Activated CD8-positive, alpha-beta memory T cell treated with anti-CD3 and anti-CD28 coated beads, Interleukin-2, amount 10 ng/mL, durations not matched to agents 7 days and 5 days (primary cell): ENCODE measurements at places on chromosomes 13 and 19.

- H3K27ac ChIP-seq, result peak overlapping the region; percentile 89
- peaks cover 31% of the 10 kb centered on the region for H3K36me3 ChIP-seq
- peaks cover 63% of the 10 kb centered on the region for H3K4me1 ChIP-seq
These were observed 428 bp downstream of the RASAL3 start for GRCh38 chr19:15463861-15464371.

GRCh38 chr19:4456476-4456842, 1.1 kb downstream of the UBXN6 start:
- peak overlapping the region; percentile 83 for H3K27ac ChIP-seq
- no peaks in the 10 kb centered on the region for H3K27me3 ChIP-seq
- H3K4me3 ChIP-seq, result peak overlapping the region; percentile 86

- DNase-seq, result no peak
- H3K36me3 ChIP-seq, result no peaks in the 10 kb centered on the region
- no peaks in the 10 kb centered on the region for H3K4me1 ChIP-seq
- no peaks in the 10 kb centered on the region for H3K27me3 ChIP-seq
- H3K27ac ChIP-seq, result no peak overlapping the region
These were observed 402.3 kb upstream of the SLITRK6 start for GRCh38 chr13:86201477-86201876.

- H3K27ac ChIP-seq, result no peak overlapping the region
- no peak overlapping the region for H3K4me3 ChIP-seq
- H3K27me3 ChIP-seq, result peaks cover 30% of the 10 kb centered on the region
- no peak for DNase-seq
These were observed 5.9 kb downstream of the SHANK1 start for GRCh38 chr19:50713556-50714236.

- no peak overlapping the region for H3K4me3 ChIP-seq
- no peak for DNase-seq
- no peaks in the 10 kb centered on the region for H3K36me3 ChIP-seq
- H3K27me3 ChIP-seq, result no peaks in the 10 kb centered on the region
These were observed 848.7 kb upstream of the PCDH9 start for GRCh38 chr13:68078874-68079273.

DNA sequence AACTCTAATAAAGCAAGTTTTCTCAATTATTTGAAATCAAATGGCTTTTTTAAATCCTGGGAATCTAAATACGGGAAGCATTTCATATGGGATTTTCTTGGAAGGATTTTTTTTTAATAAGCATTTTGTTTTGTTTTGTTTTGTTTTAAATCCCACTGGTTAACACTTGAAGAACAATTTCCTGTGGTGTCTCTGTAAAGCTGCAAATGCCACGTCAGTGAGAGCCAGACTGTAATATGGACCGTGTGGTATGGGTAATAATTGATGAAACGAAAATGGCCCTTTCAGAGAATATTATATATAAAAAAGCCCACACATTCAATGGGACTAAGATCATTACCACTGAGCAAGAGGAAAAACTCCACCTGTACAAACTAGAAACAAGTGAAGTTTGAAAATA, 33.9 kb upstream of the MIR17HG start:
- no peak for DNase-seq
- peaks cover 30% of the 10 kb centered on the region for H3K27me3 ChIP-seq
- H3K4me3 ChIP-seq, result peak overlapping the region; percentile 41
- no peaks in the 10 kb centered on the region for H3K36me3 ChIP-seq

DNA sequence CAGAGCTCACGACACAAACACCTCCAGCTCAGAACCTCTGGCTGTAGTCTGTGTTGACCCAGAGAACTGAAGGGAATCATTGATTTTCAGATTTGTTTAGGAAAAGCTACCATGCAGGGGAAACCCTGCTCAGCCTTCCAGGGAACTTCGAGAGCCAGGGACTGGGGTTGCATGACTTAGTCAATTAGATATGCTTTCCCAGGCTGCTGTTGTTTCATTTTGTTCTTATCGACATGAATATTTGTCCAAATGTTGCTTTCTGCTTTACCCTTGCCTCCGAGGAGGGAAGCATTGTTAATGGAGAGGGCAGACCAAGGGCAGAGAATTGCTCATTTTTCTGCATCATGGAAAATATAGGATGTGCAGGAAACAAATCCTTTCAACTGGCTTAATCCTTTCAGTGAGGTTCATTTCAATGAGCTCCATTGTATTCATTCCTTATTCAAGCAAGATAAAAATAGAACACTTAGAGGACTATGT, 82.5 kb downstream of the KLF5 start:
- peaks cover 6% of the 10 kb centered on the region for H3K27me3 ChIP-seq
- H3K4me1 ChIP-seq, result peaks cover 2% of the 10 kb centered on the region
- no peak overlapping the region for H3K27ac ChIP-seq
- DNase-seq, result no peak
- no peak overlapping the region for H3K4me3 ChIP-seq

DNA sequence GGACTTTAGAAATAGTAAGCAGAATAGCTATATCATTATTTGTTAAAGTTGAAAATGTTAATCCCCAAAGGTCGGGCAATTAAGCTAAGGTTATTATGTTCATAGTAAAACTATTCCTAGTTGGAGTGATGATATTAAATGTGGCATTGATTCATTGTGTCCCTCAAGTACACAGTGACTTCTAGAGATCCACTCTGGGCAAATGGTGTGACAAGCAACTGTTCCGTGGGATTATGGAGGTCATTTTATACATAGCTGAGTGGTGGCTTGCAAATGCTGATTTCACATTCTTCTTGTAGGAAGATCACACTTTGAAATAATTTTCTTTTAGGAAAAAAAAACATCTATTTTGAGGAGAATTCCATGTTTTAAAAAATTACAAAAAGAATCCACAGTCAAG, 317.8 kb downstream of the ATP8A2 start:
- no peak for DNase-seq
- H3K4me3 ChIP-seq, result no peak overlapping the region
- no peaks in the 10 kb centered on the region for H3K4me1 ChIP-seq
- no peaks in the 10 kb centered on the region for H3K36me3 ChIP-seq
- peaks cover 17% of the 10 kb centered on the region for H3K27me3 ChIP-seq

GRCh38 chr19:36488846-36489117, 579 bp downstream of the ZNF566 start:
- H3K4me1 ChIP-seq, result peaks cover 26% of the 10 kb centered on the region
- H3K4me3 ChIP-seq, result peak overlapping the region; percentile 98
- DNase-seq, result peak; percentile 65
- no peaks in the 10 kb centered on the region for H3K27me3 ChIP-seq

- peak; percentile 91 for DNase-seq
- no peaks in the 10 kb centered on the region for H3K27me3 ChIP-seq
- peaks cover 36% of the 10 kb centered on the region for H3K36me3 ChIP-seq
- H3K27ac ChIP-seq, result peak within 1 kb of the TSS; percentile 99
These were observed at the start of gene GMIP for GRCh38 chr19:19643158-19644053. Gene GMIP (minus strand): TSS chr19:19643657. CDS start chr19:19643529, 128 bp downstream.

GRCh38 chr13:102960959-102961358, 105.3 kb downstream of the SLC10A2 start:
- no peaks in the 10 kb centered on the region for H3K4me1 ChIP-seq
- DNase-seq, result no peak

GRCh38 chr13:111385183-111385857, 64.9 kb downstream of the TEX29 start:
- H3K27me3 ChIP-seq, result peaks cover 7% of the 10 kb centered on the region
- H3K4me3 ChIP-seq, result no peak overlapping the region
- peaks cover 12% of the 10 kb centered on the region for H3K4me1 ChIP-seq
- peak; percentile 32 for DNase-seq
- no peak overlapping the region for H3K27ac ChIP-seq
- H3K36me3 ChIP-seq, result no peaks in the 10 kb centered on the region

- H3K4me1 ChIP-seq, result peaks cover 13% of the 10 kb centered on the region
- DNase-seq, result no peak
- peaks cover 1% of the 10 kb centered on the region for H3K36me3 ChIP-seq
- H3K4me3 ChIP-seq, result no peak overlapping the region
- peaks cover 13% of the 10 kb centered on the region for H3K27me3 ChIP-seq
- no peak overlapping the region for H3K27ac ChIP-seq
These were observed 32.4 kb downstream of the GPR42 start for GRCh38 chr19:35403116-35403760.

DNA sequence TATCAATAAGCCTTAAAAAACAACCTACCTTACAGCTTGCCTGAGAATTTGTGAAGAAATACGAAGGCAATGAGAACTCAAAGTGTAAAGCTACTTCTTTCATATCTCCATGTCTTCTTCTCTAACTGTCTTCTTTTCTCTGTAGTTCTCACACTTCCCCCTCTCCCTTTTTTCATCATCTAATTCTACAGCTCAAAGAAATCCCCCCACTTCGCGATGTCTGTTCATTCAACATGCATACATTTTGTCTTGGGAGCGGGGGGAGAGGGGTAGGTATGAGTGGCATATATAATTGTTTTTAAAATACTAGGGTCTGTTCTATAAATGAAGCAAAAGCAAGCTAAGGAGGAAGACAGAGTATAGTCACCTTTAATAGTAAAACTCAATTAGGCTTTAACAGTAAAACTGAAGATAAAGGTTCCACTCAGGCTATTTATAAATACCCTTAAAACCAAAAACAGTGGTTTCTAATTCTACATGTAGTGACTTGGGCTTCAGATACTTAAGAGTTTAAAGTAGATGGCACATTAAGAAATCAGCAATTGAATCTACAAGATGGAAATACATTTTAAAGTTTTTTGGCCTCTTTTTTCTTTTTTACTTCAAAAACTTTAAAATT, 106.9 kb downstream of the KLF12 start:
- peaks cover 31% of the 10 kb centered on the region for H3K4me1 ChIP-seq
- no peak for DNase-seq
- peak overlapping the region; percentile 94 for H3K27ac ChIP-seq
- H3K4me3 ChIP-seq, result peak overlapping the region; percentile 69

DNA sequence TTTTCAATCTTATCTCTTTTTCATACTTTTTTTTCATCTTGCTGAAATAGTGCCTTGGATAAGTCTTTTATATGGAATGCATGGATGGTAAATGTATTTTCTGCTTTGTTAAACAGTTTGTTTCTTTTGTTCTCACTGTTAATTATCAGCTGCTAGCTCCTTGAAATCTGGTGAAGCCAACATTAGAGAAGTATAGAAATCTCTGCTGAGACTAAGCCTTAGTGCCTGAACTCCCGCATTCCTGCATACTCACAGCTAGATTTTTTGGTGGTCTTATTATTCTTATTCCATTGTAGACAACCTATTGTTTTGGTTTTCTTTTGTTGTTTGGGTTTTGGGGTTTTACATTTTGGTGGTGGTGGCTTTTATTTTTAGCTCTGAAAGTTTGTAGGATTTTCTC, 48.4 kb downstream of the DNAJC15 start:
- no peak for DNase-seq
- no peak overlapping the region for H3K4me3 ChIP-seq
- H3K27ac ChIP-seq, result no peak overlapping the region

DNA sequence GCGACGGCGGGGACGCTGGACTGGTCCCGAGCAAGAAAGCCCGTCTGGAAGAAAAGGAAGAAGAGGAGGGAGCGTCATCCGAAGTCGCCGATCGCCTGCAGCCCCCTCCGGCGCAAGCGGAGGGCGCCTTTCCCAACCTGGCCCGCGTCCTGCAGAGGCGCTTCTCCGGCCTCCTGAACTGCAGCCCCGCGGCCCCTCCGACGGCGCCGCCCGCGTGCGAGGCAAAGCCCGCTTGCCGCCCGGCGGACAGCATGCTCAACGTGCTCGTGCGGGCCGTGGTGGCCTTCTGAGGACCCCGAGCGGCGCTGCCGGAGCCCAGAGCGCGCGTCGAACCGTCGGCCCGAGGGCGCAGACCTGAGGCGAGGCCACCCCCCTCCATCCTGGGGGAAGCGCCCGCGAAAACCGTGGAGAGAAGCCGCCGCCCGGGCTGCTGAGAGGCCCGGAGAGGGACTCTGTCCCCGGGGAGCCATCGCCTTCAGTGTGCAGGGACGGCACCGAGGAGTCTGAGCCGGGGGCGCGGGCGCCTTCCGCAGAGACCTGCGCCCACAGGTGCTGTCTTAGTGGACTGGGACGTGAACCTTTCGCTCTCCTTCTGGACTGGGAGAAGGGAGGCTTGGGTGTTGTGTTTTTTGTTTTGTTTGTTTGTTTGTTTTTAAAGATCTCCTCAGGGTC, 3.5 kb downstream of the IER2 start:
- peak overlapping the region; percentile 100 for H3K27ac ChIP-seq
- DNase-seq, result peak; percentile 50
- H3K27me3 ChIP-seq, result no peaks in the 10 kb centered on the region

GRCh38 chr13:60974296-60974695, 441.4 kb downstream of the PCDH20 start:
- no peak overlapping the region for H3K27ac ChIP-seq
- DNase-seq, result no peak
- no peaks in the 10 kb centered on the region for H3K27me3 ChIP-seq

GRCh38 chr13:79338343-79338742, 67.7 kb downstream of the RBM26 start:
- H3K4me1 ChIP-seq, result peaks cover 3% of the 10 kb centered on the region
- no peaks in the 10 kb centered on the region for H3K27me3 ChIP-seq
- peaks cover 57% of the 10 kb centered on the region for H3K36me3 ChIP-seq

GRCh38 chr19:48651683-48652048, 5.7 kb upstream of the CA11 start:
- H3K36me3 ChIP-seq, result no peaks in the 10 kb centered on the region
- peaks cover 25% of the 10 kb centered on the region for H3K4me1 ChIP-seq
- no peaks in the 10 kb centered on the region for H3K27me3 ChIP-seq
- no peak overlapping the region for H3K27ac ChIP-seq

DNA sequence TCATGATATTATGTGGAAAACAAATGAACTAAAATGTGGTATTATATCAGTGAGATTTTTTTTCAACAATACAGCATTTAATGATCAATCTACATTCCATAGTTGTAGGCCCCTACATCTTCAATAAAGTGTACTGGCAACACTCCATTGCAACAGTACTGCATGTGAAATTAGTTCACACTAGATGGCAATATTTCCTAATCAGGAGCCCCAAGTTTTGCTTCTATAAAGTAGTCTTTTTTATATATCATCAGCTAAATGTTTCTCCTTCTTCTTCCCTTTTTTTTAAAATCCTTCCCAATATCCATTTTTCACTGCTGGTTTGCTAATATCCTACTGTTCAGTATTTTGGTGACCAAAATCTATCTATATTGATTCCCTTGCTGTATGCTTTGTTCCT, 528.3 kb upstream of the ATXN8OS start:
- H3K36me3 ChIP-seq, result no peaks in the 10 kb centered on the region
- H3K4me3 ChIP-seq, result no peak overlapping the region
- no peaks in the 10 kb centered on the region for H3K4me1 ChIP-seq
- no peaks in the 10 kb centered on the region for H3K27me3 ChIP-seq

DNA sequence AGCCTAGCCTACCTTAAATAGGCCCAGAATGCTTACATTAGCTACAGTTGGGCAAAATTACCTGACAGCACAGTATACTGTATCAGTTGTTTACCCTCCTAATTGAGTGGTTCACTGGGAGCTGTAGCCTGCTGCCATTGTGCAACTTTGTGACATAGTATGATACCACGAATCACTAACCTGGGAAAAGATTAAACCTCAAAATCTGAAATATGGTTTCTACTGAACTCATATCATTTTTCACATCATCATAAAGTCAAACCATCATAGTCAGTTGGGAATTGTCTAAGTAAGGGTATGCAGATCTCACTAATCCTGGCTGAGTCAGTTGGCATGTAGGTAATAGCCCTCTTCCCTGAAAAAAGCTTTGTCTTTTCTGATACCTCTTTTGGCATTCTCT, 9.2 kb downstream of the PAN3 start:
- H3K4me3 ChIP-seq, result no peak overlapping the region
- H3K27me3 ChIP-seq, result no peaks in the 10 kb centered on the region
- peaks cover 15% of the 10 kb centered on the region for H3K36me3 ChIP-seq
- no peak for DNase-seq
